Activated CD4-positive, alpha-beta T cell treated with anti-CD3 and anti-CD28 coated beads for 36 hours (primary cell): ENCODE measurements at places on chromosomes 5 and 9. TPM values are rescaled to one million over a fixed set of nuclear protein-coding genes. Genes with fewer than 3 reads are reported as not detected.

- peak overlapping the region; percentile 47 for H3K27ac ChIP-seq
- no peaks in the 10 kb centered on the region for H3K27me3 ChIP-seq
- H3K36me3 ChIP-seq, result peaks cover 53% of the 10 kb centered on the region
- no peak overlapping the region for H3K4me3 ChIP-seq
- no peak for DNase-seq
These were observed 38.8 kb downstream of the NFX1 start for GRCh38 chr9:33329117-33329563.

DNA sequence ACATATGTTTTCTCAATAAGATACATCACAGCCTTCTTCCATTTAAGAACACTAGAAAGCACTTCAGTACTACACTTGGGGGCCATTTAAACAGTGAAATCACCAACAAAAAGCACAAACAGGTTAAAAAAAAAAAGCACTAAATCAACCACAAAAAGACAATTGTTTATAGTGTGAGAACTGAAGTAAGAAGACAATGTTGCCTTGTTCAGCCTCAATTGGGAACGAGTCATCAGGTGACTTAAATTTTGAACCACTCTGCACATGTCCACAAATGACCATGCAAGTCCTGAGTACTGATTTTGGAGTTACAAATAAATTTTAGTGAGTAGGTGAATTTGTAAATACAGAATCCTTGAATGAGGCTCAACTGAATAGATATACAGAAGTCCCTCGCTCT is 37.2 kb upstream of the HNRNPA0 start:
- H3K27ac ChIP-seq, result no peak overlapping the region
- no peaks in the 10 kb centered on the region for H3K27me3 ChIP-seq
- H3K4me3 ChIP-seq, result no peak overlapping the region
- H3K36me3 ChIP-seq, result peaks cover 2% of the 10 kb centered on the region
- no peak for DNase-seq

DNA sequence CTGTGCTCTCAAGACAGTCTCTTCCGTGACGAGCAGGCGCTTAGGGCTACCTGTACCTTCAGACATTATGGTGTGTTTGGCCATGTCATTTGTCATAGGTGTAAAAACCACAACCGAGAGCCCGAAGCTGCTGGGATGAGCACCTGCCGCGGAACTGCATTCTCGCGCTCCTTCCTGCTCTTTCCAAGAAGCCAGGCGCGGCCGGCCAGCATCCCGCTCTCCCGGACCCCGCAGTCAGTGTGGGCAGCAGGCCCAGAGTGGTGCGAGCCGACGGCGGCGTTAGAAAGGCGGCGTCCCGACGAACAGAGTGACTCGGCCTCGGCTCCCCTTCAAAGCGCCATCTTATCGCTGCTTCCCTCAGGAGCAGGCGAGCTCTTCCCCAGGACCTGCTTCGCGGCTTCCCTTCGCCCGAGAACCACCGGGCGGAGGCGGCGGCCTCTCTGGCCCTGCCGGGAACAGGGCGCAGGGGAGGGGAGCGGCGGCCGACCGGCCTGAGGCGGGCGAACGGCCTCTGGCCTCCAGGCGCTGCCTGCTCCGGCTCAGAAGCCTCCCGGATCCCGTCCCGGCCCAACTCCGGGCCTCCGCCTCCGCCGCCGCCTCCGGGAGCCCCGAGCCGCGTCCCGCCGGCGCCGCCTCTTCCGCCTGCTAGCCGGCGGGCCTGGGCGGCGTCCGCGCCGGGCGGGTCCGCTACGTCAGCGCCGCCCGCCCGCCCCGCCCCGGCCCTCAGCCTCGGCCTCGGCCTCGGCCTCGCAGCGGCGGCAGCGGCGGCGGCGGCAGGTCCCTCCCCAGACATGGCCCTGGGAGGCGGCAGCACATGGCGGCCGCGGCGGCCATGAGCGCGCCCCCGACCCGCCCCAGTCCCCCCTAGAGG is at the start of gene FAM120A:
Gene FAM120A (plus strand): TSS at position 741 of the 871 bp plus-strand sequence. CDS start 231 bp downstream, outside the sequence.
- peaks cover 30% of the 10 kb centered on the region for H3K4me1 ChIP-seq
- H3K27ac ChIP-seq, result peak within 1 kb of the TSS; percentile 96
- H3K36me3 ChIP-seq, result peaks cover 47% of the 10 kb centered on the region
- peak within 1 kb of the TSS; percentile 89 for H3K4me3 ChIP-seq
- H3K27me3 ChIP-seq, result no peaks in the 10 kb centered on the region

- H3K27me3 ChIP-seq, result no peaks in the 10 kb centered on the region
- no peaks in the 10 kb centered on the region for H3K36me3 ChIP-seq
- H3K4me1 ChIP-seq, result peaks cover 12% of the 10 kb centered on the region
- no peak overlapping the region for H3K4me3 ChIP-seq
- DNase-seq, result peak; percentile 62
These were observed 184.0 kb downstream of the SEMA5A start for GRCh38 chr5:9361835-9362234.

RMI1 gene
- total RNA-seq, result 25.0 TPM

GRCh38 chr9:122051351-122052321 is 41.5 kb downstream of the TTLL11 start:
- no peaks in the 10 kb centered on the region for H3K27me3 ChIP-seq
- H3K27ac ChIP-seq, result no peak overlapping the region
- peak; percentile 77 for DNase-seq
- H3K36me3 ChIP-seq, result peaks cover 5% of the 10 kb centered on the region
- H3K4me1 ChIP-seq, result peaks cover 22% of the 10 kb centered on the region
- H3K4me3 ChIP-seq, result no peak overlapping the region

- H3K4me1 ChIP-seq, result no peaks in the 10 kb centered on the region
- H3K4me3 ChIP-seq, result no peak overlapping the region
- no peak for DNase-seq
- H3K27ac ChIP-seq, result no peak overlapping the region
- H3K27me3 ChIP-seq, result no peaks in the 10 kb centered on the region
These were observed 624.4 kb downstream of the PSAT1 start for GRCh38 chr9:78921341-78921740.

SLC22A4 gene
- total RNA-seq, result 1.1 TPM

MYMK gene
- not detected for total RNA-seq

- H3K27me3 ChIP-seq, result peaks cover 6% of the 10 kb centered on the region
- H3K27ac ChIP-seq, result no peak overlapping the region
- H3K4me3 ChIP-seq, result no peak overlapping the region
- peaks cover 27% of the 10 kb centered on the region for H3K4me1 ChIP-seq
These were observed 37.6 kb downstream of the ANKRD33B start for GRCh38 chr5:10601246-10602030.

GRCh38 chr5:125401724-125402622 is 655.5 kb upstream of the ZNF608 start:
- H3K27me3 ChIP-seq, result no peaks in the 10 kb centered on the region
- DNase-seq, result no peak
- H3K27ac ChIP-seq, result no peak overlapping the region
- H3K36me3 ChIP-seq, result no peaks in the 10 kb centered on the region

SLC25A2 gene
- total RNA-seq, result 0.27 TPM

C5orf46 gene
- not detected for total RNA-seq

GMCL2 gene
- not detected for total RNA-seq

GRCh38 chr5:3309538-3309937 is 286.1 kb upstream of the IRX1 start:
- H3K4me1 ChIP-seq, result no peaks in the 10 kb centered on the region
- H3K4me3 ChIP-seq, result no peak overlapping the region
- no peak overlapping the region for H3K27ac ChIP-seq
- H3K36me3 ChIP-seq, result no peaks in the 10 kb centered on the region
- no peak for DNase-seq

DNA sequence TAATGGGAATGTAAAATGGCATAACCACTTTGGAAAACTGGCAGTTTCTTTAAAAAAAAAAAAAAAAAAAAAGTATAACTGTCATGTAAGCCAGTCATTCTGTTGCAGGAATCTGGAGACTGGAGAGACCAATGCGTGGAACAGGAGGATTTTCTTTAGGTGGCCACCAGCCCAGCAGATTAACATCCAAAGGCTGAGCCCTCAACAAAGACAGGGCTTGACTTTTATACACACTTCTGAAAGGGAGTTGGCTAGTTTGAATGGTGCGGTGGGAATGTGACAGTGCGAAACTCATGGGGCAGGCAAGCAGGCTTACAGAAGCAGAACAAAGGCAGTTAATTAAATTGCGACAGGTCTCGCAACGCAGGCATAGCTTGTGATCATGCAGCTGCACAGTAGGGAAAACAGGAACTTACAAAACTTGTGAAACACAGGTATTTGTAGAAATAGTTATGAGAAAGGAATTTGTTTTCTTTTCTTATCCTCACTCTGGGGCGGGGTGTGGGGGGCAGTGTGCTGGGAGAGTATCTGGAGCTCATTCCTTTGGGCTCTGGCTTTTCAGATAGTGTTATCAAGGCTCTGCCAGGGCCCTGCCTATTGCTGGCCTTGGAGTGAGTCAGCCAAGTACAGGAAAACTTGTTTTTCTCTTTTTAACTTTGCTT is 12.0 kb downstream of the UIMC1 start:
- H3K4me1 ChIP-seq, result peaks cover 36% of the 10 kb centered on the region
- no peak for DNase-seq
- H3K27ac ChIP-seq, result peak overlapping the region; percentile 59
- peaks cover 33% of the 10 kb centered on the region for H3K36me3 ChIP-seq
- no peaks in the 10 kb centered on the region for H3K27me3 ChIP-seq

DNA sequence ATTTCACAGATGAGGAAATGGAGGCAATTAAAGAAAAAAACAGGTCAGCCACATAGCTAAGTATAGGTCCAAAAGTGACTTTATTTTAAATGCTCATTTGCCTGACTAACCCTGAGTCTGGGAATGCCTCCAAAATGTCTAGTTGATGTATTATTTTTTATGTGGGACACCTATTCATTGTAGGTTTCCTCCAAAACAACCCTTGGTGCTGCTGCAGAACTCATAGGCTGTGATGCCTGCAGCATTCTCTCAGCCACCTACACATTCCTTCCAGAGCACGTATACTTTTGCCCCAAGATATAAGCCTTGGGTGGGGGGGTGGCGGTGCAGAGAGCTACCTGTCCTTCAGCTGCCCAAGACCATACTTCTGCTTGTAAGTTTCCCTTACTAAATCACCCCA is 77.4 kb downstream of the MSX2 start:
- H3K4me1 ChIP-seq, result no peaks in the 10 kb centered on the region
- H3K4me3 ChIP-seq, result no peak overlapping the region
- DNase-seq, result no peak

DNA sequence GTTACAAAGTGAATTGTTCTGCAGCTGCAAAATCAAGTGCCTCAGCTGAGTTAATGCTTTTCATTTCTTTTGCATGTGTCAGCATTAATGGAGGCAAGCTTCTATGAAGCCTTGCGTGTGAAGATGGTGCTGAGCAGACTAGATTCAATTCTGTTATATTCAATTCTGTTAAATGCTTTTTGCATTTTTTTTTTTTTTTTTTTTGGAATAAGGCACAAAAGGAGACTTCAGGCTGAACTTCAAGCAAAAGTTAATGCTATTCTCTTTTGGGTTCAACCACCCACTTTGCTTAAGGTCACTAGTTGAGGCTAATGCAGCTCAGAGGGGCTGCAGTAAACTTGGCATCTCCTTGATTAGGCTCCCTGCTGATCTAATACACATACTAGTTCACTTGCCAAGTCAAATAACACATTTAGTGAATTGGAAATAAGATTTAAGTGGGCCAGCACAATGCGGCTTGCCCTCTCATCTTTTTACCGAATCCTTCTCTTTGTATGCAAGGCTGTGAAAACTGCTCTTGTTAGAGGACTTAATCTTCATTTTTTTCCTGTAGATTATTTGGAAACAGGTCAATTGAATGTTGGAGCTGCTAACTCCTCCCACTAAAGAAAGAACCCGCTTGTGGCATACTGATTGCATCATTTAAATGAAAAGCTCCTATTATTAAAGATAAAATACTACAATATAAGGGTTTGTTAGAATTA is 1020.2 kb downstream of the NR2F1-AS1 start:
- no peaks in the 10 kb centered on the region for H3K27me3 ChIP-seq
- H3K4me3 ChIP-seq, result no peak overlapping the region
- H3K4me1 ChIP-seq, result no peaks in the 10 kb centered on the region
- no peak for DNase-seq

DNA sequence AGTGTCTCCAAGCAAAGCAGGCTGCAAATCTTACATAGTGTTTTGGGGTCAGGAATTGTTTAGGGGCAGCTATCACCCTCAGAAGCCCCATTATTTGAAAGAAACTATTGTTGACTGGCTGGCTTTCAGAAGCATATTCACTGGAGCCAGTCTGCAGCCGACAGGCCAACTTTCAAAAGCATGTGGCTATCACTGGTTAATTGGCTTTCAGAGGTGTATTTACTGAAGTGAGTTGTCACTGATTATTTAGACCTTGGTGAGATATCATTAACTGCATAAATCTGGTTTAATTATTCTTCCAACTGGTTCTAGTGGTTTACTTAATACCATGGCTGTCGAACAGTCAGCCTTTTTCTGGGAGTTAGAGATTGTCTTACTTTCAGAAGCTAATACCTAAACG is 247.0 kb downstream of the CWC27 start:
- no peak for DNase-seq
- H3K27me3 ChIP-seq, result no peaks in the 10 kb centered on the region
- no peak overlapping the region for H3K4me3 ChIP-seq
- H3K27ac ChIP-seq, result no peak overlapping the region
- H3K36me3 ChIP-seq, result peaks cover 2% of the 10 kb centered on the region

PCDHGB3 gene
- not detected for total RNA-seq

DNA sequence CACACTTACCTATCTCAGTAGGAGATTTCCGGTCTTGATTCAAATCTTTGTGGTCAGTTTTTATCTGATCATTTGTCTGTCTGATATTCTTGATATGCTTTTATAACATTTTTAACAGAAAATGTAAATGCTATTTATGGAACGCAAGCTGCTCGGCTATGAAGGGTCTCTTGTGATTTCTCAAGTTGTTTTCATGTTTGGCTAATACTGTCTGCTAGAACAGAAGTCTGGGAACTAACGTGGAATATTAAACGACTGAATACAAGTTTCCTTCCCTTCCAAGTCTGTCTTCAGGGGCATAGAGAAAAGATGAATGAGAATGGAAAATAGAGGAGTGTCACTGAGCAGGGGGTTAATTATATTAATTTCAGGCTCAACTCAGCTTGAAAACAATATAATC is 27.6 kb downstream of the SNCAIP start:
- H3K4me3 ChIP-seq, result no peak overlapping the region
- no peak overlapping the region for H3K27ac ChIP-seq
- no peaks in the 10 kb centered on the region for H3K36me3 ChIP-seq
- no peaks in the 10 kb centered on the region for H3K4me1 ChIP-seq

DNA sequence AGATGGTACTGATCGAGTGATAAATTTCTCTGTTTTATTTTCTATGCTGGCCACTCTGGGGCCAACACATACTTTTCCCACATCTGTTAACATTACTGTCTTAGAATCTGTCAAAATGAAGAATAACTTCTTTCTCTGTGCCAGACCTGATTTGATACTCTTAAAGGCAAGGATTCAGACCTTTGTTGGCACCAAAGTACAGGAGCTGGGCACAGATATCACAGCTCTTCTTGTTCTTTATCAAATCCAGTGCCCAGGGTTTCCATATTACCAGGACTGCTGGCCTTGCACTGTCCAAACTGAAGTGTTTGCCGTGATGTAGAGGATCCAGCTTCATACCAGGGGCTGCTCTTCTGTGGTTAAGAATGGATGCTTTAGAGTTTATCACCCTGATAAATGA is 20.9 kb downstream of the ZNF474 start:
- H3K27ac ChIP-seq, result no peak overlapping the region
- H3K27me3 ChIP-seq, result peaks cover 2% of the 10 kb centered on the region
- no peak for DNase-seq
- H3K4me3 ChIP-seq, result no peak overlapping the region
- peaks cover 18% of the 10 kb centered on the region for H3K4me1 ChIP-seq
